ENCODE measurements at places on chromosomes 2 and 18. TPM values are rescaled to one million over a fixed set of nuclear protein-coding genes. Genes with fewer than 3 reads are reported as not detected.

Gene STRN
- 2.4 TPM for polyA plus RNA-seq

Gene TOGARAM2
- polyA plus RNA-seq = 3.5 TPM

Gene BBS5
- not detected for polyA plus RNA-seq

Gene RAB17
- polyA plus RNA-seq = 0.35 TPM

Gene TFPI
- polyA plus RNA-seq = 0.46 TPM

Gene GAREM2
- not detected for polyA plus RNA-seq

Gene FSHR
- not detected for polyA plus RNA-seq

Gene CYP27C1
- polyA plus RNA-seq = not detected

Gene CYTIP
- 108 TPM for polyA plus RNA-seq

Gene PSMG2
- polyA plus RNA-seq = 25.3 TPM

Gene VPS4B
- polyA plus RNA-seq = 15.4 TPM

Gene SLC38A11
- polyA plus RNA-seq = not detected

Gene PDE11A
- not detected for polyA plus RNA-seq

Gene C2orf72
- polyA plus RNA-seq = not detected

Gene G6PC2
- not detected for polyA plus RNA-seq

Gene MTCL1
- polyA plus RNA-seq = not detected

Gene SKOR2
- not detected for polyA plus RNA-seq

Gene CROCC2
- not detected for polyA plus RNA-seq

Gene TEKT4
- polyA plus RNA-seq = not detected

Gene ELOA2
- not detected for polyA plus RNA-seq

Gene TSHZ1
- 3.4 TPM for polyA plus RNA-seq

Gene ABCB6
- polyA plus RNA-seq = 4.0 TPM

Gene LONRF2
- not detected for polyA plus RNA-seq

Gene C2orf80
- polyA plus RNA-seq = not detected

Gene SERPINB2
- polyA plus RNA-seq = 19.9 TPM

Gene ERMN
- 0.61 TPM for polyA plus RNA-seq

Gene SNRNP27
- 47.4 TPM for polyA plus RNA-seq

Gene SPP2
- polyA plus RNA-seq = not detected

Gene ADAM23
- polyA plus RNA-seq = not detected

Gene ADD2
- 0.18 TPM for polyA plus RNA-seq

Gene ZNF142
- polyA plus RNA-seq = 0.72 TPM
